ENCODE measurements at places on chromosomes 7 and 10.
A peak's percentile ranks its signal among the peaks of the same experiment; 100 is the strongest.

DNA sequence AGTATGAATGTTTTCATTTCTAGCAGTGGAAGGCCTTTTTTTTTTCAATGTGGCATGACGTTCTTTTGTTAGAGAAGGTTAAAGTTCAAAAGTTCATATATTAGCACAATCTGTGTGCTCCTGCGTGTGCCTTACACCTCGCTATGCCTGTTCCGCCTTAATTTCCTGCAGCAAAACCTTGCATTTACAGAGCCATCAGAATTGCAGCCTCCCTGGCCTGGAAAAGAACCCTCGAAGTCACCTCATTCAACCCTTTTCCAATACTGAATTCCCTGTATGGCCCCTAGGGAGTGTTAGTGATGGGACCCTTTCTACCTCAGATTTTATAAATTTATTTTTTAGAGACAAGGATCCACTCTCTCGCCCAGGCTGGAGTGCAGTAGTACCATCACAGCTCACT, 103.5 kb upstream of the ZNF438 start:
- DNase-seq: no peak

DNA sequence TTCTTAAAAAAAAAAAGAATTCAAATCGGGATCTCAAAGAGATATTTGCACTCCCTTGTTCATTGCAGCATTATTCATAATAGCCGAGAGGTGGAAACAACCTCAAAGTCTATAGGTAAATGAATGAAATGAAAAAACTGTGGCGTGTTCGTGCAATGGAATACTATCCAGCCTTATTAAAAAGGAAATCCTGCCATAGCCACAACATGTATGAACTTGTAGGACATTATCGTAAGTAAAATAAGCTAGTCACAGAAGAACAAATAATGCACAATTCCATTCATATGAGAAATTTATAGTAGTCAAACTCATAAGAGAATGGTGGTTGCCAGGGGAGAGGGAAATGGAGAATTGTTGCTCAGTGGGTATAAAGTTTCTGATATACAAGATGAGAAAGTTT, 37.9 kb downstream of the GRK5 start:
- DNase-seq: no peak

DNA sequence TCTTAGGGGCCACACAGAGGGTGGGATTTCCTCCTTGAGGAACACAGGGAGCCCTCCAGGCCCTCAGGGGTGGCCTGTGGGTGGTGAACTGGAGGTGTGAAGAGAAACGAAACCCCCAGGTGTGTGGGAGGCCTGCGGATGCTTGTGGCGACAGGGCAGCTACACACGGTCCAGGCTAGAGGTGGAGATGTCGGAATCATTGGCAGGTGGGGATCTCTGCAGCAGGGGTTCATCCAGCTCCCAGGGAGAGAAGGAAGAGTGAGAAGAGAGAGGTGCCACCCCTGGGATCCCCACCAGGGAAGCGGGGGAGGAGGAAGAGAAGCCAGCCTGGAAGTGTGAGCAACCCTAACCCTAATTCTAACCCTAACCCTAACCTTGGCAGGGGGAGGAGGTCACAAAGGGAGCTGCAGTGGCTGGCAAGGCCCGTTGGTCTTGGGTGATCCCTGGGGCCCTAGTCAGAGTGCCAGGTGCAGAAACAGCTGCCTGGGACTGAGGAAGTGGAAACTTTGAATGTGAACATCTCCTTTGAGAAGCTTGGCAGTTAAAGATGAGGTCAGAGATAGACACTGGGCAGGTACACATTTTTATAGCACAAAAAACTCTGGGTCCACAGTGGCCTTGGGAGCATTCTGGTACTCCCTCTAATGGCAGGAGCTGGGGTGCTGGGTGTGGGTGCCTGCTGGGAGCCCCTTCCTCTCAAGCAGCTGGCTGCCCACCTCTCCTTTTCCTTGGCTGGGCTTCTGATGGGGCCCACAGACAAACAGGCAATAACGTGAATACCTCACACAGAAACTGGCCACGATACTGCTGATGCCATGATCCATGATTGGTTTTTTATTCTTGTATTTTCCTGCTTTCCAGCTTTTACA, 6.8 kb upstream of the AEBP1 start:
- DNase-seq: no peak

DNA sequence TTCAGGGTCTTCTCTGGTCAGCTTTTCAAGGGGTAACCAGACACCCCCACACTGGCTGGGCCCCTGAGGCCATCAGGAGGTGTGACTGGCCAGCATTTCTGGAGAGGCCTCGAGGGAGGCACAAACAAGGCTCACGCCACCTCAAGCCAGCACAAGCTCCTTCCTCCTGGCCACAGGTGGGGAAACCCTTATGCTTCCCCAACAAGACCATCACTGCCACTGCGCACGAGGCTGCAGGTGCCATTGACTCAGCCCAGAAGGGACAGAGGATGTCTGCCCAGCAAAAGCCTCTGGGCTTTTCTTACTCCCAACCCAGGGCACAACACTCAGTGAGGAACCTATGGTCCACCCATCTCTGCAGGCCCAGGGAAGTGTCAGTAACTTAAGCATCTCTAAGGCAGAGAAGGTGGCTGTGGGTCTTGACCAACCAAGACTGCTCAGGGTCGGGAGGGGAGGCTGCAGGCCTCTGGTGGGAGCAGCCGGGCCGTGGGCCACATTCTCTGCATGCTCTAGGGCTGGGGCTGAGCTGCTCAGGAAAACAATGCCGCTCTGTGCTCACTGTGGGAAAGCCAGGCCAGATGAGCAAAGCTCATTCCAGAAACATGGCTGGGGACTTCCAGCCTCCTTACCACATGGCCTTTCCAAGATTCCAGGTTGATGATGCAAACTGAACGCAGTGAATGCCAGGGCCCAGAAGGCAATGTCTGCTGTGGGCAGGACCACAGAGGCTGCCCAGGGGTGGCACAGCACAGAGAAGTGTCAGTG, 24.2 kb upstream of the RASSF4 start:
- DNase-seq: peak; percentile 74

DNA sequence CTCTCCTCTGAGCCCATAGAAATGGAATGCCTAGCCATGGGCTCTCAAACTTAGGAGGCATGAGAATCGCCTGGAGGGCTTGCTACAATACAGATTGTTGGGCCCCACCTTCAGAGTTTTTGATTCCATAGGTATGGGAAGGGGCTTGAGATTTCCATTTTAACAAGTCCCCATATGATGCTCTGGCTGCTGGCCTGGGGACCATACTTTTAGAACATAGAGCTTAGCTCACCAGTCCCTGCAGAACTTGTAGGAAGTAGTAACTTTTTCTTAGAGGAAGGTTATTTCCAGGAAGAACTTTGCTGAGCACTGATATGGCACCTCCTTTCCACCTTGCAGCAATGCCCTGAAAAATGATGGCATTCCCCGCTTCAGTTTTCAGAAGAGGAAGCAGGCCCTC, 177.0 kb upstream of the ZMIZ1 start:
- no peak for DNase-seq

- no peak for DNase-seq
Observed at GRCh38 chr10:59754951-59755350, 1.7 kb upstream of the MRLN start.

GRCh38 chr10:8462565-8462964, 408.1 kb downstream of the GATA3 start:
- no peak for DNase-seq

- DNase-seq: no peak
Observed at GRCh38 chr7:156001496-156002260, 189.4 kb upstream of the SHH start.

- DNase-seq: peak; percentile 19
Observed at GRCh38 chr10:129962872-129963640, 1.0 kb downstream of the EBF3 start.

DNA sequence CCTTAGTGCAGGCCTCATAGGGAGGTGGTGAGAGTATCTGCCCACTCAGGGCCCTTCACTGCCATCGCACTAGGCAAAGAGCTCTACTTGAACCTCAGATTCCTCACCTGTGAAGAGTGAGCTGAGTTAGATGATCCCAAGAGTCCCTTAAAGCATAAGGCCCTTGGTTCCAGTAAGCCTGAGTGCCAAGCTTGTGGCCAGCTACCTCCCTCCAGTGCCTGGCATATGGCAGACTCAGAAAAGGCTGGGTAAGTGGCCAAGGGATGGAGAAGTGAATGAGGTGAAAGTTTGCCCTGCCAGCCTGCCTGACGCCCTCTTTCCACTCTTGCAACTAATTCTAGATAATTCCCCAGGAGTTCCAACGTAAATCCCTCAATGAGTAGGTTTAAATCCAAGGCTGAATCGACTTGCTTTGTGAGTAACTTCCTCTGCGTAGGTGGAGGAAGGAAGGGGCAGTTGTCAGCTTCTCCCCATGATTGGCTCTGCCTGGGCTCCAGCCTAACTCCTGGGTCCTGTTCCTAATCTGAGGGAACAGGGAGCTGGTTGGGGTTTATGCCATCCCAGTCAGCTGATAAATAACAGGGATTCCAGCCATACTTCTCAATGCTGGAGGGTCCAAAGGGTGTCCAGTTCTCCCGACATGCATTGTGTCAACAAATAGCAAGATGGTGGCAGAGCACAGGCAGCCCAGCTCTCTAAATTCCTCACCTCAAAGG, 14.2 kb downstream of the DUSP5 start:
- DNase-seq: no peak

GRCh38 chr7:120837599-120837998, 20.3 kb downstream of the TSPAN12 start:
- no peak for DNase-seq
